ENCODE measurements at places on chromosomes 5 and 9.

DNA sequence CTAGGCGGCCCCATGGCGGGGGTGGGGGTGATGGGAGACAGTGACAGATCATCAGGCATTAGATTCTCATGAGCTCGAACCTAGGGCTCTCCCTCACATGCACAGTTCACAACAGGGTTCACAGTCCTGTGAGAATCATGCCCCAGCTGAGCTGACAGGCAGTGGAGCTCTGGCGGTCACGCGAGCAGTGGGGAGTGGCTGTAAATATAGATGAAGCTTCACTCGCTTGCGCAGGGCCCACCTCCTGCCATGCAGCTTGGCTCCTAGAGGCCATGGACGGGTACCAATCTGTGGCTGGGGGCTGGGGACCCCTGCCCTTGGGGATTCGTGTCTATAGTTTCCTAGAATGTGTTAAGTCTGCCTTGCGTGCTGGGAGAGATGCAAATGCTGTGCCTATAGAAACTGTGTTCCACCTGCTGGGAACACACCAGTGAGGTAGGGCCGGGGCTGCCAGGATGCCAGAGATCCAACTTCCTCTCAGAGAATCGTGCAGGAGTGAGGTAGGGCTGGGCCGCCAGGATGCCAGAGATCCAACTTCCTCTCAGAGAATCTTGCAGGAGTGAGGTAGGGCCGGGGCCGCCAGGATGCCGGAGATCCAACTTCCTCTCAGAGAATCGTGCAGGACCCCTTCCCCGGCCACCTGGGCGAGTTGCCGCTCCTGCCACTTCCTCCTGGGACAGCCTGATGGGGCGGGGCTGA is 14.1 kb upstream of the EXOC3 start:
- DNase-seq, result no peak

GRCh38 chr9:129552064-129552463 is 68.8 kb downstream of the C9orf50 start:
- peak; percentile 46 for DNase-seq

DNA sequence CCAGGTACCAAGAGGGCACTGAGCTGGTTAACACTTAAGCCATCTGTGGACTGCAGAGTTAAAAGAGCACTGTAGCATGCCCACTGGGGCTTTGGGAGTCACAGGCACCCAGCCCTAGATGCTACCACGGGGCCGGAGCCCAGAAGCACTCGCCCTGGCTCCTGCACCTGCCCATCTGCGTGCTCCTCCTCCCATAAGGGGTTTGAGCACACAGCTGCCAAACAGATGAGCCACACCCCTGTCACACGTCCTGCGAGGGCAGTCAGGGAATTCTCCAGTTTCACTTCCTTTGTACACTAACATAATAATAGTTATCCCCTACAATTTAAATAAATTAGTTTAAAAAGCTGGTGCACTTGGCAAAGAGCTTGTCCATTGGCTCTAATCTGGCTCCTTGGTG is 4.5 kb upstream of the PCA3 start:
- no peak for DNase-seq

GRCh38 chr5:132750471-132751230 is 3.4 kb downstream of the CCNI2 start:
- DNase-seq, result no peak

- peak; percentile 46 for DNase-seq
Observed at GRCh38 chr5:134545070-134545868, 19.8 kb downstream of the JADE2 start.

- DNase-seq, result no peak
Observed at GRCh38 chr5:55039843-55040242, 15.8 kb downstream of the GZMK start.

All from kidney (tissue), 22 donors.